SK-N-DZ (cell line): ENCODE measurements at places on chromosomes 3 and 15.

- DNase-seq = no peak
Observed at GRCh38 chr3:126954141-126954842, 28.6 kb upstream of the PLXNA1 start.

- no peak for DNase-seq
Observed at GRCh38 chr3:126449621-126450051, 26.1 kb downstream of the ZXDC start.

GRCh38 chr15:65414841-65415621 is 7.7 kb downstream of the IGDCC4 start:
- DNase-seq = no peak

DNA sequence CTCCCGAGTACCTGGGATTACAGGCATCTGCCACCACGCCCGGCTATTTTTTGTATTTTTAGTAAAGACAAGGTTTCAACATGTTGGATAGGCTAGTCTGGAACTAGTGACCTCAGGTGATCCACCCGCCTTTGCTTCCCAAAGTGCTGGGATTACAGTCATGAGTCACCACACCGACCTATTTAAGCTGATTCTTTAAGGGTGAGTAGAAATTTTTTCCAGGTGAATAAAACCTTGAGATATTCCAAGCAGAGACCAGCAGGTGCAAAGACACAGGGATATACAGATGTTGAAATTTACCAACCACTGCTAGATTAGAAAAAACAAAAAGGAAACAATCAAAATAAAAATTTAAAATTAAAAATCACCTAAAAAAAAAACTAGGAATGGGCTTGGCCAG is 74.4 kb upstream of the CHRNB4 start:
- no peak for DNase-seq

- DNase-seq = peak; percentile 26
Observed at GRCh38 chr3:69200384-69201068, 78.1 kb upstream of the LMOD3 start.

GRCh38 chr3:140347151-140347550 is 330.7 kb upstream of the TRIM42 start:
- DNase-seq = no peak

GRCh38 chr3:98068824-98069223 is 18.1 kb upstream of the OR5AC2 start:
- no peak for DNase-seq

- no peak for DNase-seq
Observed at GRCh38 chr15:71612397-71612722, 198.0 kb upstream of the NR2E3 start.

DNA sequence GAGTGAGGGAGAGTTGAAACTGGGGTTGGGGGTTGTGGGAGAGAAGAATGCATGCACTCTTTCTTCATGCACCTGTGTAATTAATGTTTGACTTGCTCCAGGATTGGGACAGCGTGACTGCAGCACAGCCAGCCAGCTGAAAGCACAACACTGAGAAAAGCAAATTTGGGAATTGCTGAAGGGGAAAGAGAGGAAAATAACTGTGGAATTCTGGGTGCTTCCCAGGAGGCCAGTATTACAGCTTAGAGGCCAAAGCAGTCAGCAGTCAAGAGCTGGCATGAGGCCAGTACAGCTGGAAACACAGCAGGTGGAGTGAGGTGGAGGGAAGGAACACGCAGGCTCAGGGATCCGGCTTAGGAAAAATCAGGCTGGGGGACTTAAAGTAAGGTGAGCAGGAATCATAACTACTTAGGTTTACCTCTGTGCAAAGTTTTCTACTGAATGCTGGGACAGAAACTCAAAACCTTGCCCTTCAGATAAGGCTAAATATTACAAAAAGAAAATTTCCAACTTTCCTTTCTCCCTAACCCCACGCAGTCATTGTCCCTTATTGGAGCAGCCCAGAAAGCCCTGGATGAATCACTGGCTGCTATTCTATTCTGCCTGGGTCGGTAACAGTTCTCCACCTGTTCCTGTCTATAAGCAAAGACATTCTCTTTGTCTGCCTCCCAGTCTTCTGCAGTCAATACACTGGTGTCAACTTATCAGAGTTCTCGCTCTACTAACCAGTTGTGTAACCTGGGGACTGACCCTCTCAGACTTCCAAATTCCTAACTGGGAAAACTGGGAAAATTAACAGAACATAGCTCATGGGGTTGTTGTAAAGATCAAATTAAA is 167.2 kb downstream of the MAGI1 start:
- no peak for DNase-seq

DNA sequence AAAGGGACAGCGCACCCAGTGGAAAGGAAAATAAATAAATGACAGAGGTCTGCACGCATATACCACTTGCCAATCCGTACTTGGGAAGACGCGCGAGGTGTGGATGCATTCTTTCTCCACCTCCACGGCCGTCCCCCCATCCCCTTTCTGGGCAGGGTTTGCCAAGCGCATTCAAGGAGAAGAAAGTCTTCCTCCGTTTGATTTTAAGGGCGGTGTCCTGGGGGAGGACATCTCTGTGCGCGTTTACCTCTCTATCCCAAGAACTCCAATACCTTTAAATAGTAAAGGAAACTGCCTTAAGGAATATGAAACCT is 576 bp upstream of the MB21D2 start:
- DNase-seq = no peak

DNA sequence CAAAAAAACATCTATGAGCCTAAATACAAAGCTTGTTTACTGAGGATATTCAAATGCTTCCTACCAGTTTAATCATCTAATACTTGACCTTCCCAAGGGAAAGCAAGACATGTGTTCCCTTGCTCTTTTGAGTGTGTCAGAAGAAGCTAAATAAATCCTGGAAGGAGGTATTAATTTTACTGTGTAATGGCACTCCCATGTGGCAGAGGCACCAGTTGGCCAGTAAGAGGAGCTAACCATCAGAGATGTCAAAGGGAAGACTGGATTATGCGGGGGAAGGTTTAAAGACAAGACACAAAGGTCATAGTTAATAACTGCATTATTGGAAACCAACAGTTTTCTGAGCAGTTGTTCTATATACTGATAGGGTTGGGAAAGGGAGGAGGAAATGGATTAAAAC is 125.1 kb downstream of the SUCLG2 start:
- no peak for DNase-seq

DNA sequence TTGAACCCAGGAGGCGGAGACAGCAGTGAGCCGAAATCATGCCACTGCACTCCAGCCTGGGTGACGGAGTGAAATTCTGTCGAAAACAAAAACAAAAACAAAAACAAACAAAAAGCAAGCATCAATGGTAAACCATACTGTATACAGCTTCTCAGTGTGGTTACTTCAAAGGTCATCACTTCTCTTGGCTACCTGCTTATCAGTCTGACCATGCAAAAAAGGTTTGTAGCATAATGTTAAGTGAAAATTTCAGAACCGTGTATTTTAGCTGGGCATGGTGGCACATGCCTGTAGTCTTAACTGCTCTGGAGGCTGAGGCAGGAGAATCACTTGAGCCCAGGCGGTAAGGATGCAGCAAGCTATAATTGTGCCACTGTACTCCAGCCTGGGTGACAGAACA is 4.2 kb downstream of the UBXN7 start:
- no peak for DNase-seq

DNA sequence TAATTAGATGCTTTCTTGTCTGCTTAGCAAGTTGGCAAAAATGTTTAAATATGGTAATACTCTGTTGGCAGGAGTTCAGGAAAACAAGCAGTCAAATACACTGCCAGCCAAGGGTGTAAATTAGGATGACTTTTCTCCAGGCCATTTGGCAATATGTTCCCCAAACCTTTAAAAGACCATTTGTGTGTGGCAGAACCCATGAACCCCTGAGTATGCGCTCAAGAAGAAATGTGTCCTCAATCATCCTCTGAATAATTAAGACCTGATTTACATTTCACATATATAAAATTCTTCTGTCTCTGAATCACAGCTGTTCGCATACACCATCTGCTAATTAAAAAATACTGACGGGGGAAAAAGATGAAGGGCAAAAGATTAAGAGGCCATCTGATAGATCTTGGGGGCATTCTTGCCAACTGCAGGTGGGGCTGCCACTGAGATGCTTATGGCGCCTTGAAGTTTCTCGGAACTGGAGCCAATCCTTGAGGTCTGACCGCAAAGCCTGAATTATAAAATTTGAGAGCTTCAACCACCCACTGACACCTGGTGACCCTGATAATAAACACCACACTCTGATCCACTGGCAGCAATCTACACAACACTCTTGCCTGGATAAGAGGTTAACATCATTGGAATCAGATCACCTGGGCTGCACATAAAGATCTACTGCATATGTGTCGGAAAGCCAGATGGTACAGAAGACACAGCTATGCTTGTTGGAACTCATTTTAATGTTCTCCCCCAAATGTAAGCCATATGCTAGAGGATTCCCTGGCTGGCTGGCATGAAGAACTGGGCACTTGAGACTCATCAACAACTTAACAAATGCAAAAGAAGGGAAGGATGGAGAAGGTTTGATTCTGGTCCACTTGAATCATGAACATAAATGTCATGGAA is 190.6 kb downstream of the OSBPL10 start:
- DNase-seq = no peak

DNA sequence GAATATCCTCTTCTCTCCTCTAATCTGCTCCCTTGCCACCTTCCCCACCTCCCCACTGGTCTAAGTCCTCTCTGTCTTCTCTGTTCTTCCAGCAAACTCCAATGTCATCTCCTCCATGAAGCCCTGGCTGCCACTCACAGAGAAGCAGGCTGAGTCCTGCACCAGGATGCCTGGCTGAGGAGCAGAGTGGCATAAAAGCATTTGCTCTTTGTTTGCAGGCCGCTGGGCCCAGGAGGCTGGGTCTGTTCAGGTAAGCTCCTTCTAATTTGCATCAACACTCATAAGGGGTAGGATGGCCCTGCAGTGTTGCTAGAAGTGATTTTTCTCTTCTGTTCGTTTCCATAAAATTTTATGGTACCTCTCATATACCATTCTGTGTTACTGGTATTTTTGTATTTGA is 43.2 kb upstream of the KLHL25 start:
- DNase-seq = no peak

DNA sequence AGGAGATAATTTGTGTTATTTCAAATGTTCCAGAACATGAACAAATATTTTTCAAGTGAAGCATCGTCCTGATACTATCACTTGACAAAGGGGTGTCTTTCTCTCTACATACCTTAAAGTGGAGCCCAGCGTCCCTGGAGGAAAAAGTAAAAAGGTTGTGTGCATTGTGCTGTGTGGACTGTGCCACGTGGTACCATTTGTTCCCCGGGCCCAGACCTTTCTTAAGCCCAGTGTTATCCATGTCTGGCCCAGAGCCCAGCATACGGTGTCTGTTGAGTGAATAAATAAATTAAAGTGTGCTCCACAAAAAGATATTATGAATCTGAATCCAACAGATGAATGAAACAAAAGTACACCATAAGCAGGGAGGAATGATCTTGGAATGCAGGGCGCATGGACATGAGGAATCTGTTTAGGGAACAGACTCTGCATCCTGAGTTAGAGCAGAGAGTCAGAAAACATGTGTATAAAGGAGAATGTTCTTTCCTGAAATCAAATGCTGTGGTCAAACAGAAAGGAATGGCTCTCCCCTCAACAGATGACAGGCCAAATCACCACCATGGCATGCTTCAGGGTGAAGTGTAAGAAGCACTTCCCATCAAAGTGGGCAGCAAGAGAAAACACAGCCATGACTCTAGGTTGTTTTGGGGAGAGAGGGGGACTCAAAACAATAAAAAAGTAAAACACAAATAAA is 8.1 kb upstream of the PRSS50 start:
- DNase-seq = no peak

DNA sequence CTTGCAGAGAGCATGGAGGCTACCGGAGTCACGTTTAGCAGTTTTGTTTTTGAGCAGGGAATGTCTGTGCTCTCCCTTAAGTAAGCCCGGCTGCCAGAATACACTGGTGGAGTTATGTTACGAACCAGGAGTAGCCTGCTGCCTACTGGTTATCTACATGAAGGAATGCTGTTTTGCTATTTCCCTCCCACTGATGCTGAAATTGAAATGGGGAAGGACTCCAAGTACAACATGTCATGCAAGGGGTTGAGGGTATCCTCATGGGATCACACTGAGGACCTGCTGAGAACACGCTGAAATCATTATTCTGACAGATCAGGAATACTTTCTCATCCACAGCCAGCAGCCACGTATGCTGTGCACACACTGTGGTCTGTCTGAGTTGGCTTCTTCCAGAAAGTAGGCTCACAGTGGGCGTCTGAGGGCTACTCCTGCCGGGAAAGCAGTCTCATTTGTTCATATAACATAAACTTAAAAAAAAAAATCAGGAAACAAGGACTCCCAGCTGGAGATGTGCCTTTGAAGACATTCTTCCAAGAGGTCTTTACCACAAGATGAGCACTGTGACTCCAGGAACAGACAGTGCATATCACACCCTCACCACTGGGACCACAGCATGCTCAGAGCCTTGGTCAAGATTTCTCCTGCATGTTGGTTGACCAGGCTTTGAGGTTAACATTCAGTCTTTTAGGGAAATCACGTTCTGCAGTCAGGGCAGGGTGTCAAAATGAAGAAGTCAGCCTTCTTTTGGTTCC is 300.4 kb upstream of the RASGRP1 start:
- DNase-seq = no peak

DNA sequence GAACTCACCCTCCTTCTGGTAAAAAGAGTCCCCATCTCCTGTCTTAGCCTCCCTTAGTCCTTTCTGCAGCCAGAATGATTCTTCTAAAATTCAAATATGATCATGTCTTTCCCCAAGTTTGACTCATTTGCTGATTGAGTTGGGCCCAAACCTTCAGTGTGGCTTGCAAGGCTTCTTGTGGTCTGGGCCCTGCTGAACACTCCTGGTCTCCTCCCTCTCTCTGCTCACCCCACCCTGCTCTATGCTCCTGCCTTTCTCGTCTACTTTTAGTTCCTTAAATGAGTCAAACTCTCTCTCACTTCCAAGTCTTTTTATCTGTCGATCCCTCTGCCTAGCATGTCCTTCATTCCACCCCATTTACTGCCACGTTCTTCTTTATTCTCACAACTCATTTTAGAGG is 72.6 kb downstream of the CCR1 start:
- no peak for DNase-seq

GRCh38 chr3:54999159-54999558 is 71.3 kb upstream of the LRTM1 start:
- peak; percentile 5 for DNase-seq

DNA sequence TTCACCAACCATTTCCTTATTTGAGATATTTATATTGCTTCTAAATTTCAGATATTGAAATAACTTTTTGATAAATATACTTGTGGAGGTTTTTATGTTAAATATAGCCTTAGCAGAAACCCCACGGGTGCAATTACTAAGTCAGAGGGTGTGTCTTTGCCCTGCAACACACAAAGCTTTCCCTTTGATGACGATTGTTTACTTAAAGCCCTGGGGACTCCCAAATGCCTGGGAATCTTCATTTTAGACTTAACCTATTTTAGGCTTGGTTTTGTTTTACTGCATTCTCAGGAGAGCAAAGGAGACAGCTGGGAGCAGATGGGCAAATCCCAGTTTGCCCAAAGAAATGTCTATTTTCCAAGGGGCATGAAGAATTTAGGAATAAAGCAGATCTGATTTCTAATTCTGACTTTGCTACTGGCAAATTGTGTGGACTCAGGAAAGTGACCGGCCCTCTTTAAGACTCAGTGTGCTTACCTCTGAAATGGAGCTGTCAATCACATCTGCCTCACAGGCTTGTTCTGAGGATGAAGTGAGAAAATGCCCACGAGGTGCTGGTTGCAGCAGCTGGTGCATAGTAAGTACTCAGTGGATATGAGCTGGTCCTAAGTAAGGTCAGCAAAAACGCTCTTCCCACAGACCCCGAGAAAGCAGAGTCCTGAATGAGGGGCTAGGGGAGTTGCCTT is 49.3 kb upstream of the CA12 start:
- no peak for DNase-seq
